Lower leg skin (tissue), 4 donors: ENCODE measurements at places on chromosomes 4 and X.

GRCh38 chrX:132216283-132216682, 3.0 kb downstream of the RAP2C start:
- no peak for DNase-seq

DNA sequence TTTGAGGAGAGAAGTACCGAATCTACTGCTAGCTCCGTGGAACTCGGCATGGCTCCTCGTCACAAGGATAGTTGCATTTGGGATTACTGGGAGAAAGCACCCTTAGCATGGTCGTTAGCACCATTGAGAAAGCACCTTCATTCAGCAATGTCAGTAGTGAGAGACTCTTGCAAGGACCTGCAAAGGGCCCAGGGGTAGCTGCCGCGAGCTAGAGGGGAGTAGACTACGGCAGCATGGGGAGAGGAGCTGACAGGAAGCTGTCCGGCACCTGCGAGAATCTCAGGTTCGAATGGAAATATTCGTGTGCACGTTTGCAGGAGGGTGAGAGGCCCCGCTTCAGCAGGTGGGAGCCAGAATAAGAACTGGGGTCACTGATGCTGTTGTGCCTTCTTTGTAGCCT, 20.2 kb downstream of the TLR10 start:
- DNase-seq = no peak

GRCh38 chr4:114156371-114156770, 176.9 kb upstream of the ARSJ start:
- DNase-seq = no peak

GRCh38 chrX:152170621-152171020, 32.2 kb upstream of the MAGEA10 start:
- DNase-seq = no peak

DNA sequence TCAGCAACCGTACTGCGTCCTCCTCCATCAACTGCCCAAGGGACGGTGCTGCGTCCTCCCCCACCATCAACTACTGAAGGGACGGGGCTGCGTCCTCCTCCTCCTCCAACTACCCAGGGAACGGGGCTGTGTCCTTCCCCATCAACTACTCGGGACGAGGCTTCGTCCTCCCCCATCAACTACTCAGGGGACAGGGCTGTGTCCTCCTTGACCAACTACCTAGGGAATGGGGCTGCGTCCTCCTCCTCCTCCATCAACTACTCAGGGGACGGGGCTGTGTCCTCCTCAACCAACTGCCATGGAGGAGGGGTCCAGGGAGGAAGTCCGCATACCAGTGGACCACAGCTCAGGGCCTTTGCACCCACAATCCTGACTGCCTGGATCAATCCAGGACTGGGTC, 24.4 kb downstream of the PPP2R3B start:
- DNase-seq = no peak

GRCh38 chr4:165288226-165288625, 39.2 kb upstream of the MSMO1 start:
- DNase-seq = no peak

GRCh38 chr4:62644372-62644771, 1444.2 kb downstream of the ADGRL3 start:
- no peak for DNase-seq

GRCh38 chr4:76504613-76505465, 69.8 kb downstream of the SHROOM3 start:
- DNase-seq = no peak

GRCh38 chrX:67998540-67998939, 434.8 kb downstream of the OPHN1 start:
- no peak for DNase-seq

GRCh38 chr4:121814756-121815155, 8.9 kb downstream of the CCNA2 start:
- no peak for DNase-seq

DNA sequence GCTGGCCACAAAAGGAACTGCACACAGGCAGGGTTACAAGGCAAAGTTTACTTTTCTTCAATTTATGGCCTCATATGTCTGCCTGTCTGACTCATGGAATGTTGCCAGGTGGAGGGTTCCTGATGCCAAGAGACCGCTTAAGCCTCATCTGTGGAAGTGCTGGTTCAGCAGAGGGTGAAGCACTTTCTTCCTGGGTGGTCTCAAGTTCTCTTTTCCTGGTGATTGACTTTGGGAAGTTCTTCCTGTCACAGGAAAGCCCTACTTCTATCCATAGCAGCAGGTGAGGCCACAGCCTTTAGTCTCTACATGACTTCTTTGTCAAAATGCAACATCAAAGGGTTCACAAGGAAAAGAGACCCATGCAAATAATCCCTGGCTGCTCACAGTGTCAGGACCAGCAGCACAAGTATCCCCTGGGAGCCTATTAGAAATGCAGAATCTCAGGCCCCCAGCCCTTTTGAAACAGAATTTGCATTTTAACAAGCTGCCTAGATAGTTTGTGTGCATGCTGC, 81.4 kb upstream of the IGFBP7 start:
- no peak for DNase-seq

- no peak for DNase-seq
Observed at GRCh38 chr4:71050809-71051208, 57.4 kb downstream of the DCK start.

DNA sequence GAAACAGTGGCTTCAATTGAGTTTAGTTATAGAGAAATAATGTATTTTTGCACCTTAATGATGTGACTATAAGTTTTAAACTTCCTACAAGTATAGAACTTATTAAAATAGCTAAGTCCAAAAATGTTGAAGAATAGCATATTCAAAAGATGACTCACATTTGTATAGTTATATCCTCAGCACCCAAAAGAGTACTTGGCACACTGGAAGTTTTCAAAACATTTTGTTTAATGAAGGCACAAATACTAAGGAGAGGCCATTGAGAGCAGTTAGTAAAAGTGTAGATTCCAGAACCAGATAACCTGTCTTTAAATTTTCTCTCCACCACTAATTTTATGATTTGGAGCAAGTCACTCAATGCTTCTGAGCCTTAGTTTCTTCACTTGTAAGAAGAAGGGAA, 226.9 kb upstream of the MID1 start:
- no peak for DNase-seq

DNA sequence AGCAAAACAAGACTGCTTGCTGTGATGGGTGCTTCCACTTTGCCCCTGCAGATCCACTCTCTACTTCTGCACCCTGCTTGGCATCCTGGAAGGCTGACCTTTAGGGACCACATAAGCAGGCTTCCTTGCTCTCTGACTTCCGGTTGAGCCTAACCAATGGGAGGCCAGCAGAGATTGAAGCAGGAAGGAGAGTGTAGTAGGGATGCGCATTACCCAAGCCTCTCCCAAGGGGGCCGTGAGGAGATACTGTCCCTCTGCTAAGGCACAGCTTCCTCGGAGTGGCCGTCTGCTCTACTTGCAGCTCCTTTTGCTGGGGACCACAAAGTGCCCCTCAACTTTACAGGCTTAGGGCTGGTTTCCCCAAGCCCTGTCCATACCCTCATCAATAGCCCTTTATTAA, 624.3 kb upstream of the TENM3 start:
- DNase-seq = no peak

DNA sequence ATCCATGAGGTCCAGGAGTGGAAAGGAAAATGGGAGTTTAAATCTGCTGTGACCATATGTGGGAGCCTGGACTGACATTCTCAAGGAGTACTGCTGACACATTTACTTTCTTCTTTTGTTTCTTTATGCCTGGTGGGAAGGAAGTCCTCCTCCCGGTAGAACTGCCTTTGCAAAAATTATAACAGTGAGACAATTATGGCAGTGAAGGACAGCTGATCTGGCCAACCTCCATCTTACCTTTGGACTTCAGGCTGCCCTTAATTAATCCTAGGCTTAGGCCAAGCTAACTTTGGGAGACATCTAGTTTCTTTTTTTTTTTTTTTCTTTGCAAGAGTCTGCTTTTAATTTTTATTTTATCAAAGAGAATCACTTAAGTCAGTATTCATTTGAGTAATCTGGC, 61.3 kb downstream of the SPINK2 start:
- DNase-seq = no peak

DNA sequence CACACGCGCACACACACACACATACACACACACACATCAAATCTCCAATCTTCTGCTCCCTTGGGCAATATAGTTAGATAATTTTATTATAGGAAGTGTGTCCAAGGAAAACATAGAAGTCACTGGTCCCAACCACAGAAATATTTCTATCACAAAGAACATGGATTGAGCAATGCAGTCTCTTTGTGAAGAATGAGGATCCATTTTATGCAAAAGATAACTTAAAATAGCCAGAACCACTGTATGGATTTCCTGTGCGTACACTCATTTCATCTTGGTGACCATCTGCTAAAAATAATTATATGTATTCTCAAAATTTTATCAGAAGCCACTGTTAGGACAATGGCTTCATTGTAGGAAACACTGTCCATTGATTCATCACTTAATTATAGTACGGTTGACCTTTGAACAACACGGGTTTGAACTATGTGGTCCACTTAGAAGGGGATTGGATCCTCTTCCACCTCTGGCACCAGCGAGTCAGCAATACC, 169.6 kb upstream of the MXRA5 start:
- DNase-seq = no peak

GRCh38 chrX:101409043-101409442, 1.0 kb downstream of the HNRNPH2 start:
- no peak for DNase-seq

DNA sequence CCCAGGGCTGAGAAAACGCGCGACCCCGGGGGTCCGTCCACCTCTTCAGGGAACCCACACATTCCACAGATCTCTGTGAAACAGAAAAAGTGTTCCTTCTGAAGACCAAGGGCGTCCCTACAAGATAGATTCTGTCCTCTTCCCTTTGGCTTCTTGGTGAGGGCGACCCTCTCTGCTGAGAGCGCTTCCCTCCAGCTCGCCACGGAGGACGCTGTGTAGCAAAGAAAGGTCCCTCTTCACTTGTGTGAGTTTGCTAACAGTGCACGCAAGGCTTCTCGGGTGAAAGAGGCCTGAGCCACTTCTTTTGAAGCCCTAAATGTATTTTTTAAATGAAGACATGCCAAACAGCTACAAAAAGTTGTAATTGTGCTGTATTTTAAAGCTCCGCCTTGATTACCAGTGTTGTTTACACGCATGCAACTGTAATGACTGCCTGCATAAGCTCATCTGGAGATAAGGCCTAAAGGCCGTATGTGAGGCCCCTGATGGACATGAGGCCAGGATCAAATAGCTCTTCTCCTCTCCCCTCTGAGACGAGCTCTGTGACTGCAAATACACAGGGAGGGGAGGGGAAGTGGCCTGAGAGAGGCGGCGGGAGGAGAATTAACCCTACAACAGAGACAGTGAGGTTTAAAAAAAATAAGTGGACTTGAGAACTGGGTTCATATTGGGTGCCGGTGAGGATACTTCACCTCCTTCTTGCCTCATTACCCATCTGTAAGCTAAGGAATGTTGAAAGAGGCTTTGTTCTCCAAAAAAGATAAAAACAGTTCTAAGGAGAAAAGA, 95.5 kb downstream of the SOWAHB start:
- DNase-seq = no peak

DNA sequence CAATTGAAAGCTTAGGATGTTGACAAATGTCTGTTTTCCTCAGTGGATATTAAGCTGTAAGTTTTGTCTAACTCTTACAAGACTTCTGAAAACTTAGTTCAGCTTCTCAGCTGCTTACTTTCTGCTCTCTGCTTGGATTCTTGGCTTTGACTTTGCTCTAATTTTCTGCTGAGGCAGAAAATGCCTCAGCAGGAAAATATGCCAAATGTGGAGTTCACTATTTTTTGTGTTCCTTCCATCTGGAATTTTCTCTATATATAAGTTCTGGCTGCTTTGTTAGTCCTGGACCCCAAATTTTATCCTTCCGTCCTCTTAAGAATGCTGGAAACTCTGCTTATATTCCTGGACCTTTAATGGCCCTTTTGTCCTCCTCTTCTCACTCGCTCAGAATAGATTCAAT, 352.6 kb upstream of the NWD2 start:
- no peak for DNase-seq

- DNase-seq = no peak
Observed at GRCh38 chrX:124338733-124339514, 6.5 kb downstream of the TEX13D start.

DNA sequence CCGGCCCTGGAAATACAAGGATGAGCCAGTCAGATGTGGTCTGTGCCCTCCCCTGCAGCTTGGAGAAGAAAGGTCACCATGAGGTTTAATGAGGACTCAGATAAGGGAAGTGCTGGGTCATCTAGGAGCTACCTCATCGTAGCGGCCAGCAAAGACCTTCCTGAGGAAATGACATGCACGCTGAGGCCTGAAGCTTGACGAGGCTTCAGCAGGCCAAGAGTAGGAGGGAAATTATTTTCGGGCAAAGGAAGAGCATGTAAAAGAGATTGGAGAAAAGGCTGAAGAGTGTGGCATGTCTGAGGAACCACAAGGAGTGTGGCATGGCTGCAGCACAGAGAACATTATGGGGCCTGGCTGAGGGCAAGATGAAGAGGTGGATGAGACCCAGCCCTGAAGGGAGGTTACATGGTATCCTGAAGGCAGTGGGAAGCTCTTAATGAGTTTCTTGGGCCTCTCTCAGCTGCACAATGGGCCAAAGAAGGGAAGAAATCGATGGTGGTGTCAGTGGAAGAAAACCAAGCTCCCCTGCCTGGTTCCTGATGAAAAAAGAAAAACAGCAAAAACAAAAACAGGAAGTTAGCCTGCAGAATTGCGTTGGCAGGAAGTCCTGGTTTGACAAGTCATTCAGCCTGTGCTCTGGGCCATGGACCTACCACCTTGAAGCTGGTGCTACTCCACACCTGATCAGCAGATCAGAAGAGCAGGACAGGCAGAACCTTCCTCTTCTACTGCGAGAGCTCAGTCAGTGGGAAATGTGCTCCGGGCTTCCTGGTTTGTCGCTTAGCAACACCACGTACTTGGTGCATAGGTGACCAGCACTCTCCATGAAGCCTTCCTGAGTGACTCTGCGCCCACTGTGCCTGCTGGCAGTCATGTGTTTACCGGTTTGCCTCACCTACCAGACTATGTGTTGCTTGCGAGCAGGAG, 134.5 kb upstream of the KLF3 start:
- DNase-seq = no peak

GRCh38 chrX:24005028-24005427, 22.0 kb downstream of the KLHL15 start:
- DNase-seq = no peak

DNA sequence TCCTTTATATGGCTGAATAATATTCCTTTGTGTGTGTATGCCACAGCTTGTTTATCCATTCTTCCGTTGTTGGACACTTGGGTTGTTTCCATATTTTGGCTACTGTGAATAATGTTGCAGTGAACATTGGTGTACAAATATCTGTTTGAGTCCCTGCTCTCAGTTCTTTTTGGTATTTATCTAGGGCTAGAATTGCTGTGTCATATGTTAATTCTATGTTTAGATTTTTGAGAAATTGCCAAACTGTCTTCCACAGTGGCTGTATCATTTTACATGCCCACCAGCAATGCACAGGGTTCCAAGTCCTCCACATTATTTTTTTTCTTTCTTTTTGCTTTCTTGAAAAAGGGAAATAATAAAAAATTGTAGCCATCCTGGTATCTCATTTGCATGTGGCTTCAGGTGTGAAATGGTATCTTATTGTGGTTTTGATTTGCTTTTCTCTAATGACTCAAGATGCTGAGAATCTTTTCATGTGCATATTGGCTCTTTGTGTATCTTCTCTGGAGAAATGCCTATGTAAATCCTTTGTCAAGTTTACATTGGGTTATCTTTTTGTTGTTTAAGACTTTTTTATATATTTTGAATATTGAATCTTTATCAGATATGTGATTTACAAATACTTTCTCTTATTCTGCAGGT, 129.7 kb downstream of the RAPGEF2 start:
- no peak for DNase-seq
